ENCODE measurements at places on chromosomes 7 and 10.

- DNase-seq: peak; percentile 53
These were observed 518 bp downstream of the WAPL start for GRCh38 chr10:86520871-86521677.

- no peak for DNase-seq
These were observed 496.7 kb downstream of the SH2D4B start for GRCh38 chr10:81034383-81034782.

DNA sequence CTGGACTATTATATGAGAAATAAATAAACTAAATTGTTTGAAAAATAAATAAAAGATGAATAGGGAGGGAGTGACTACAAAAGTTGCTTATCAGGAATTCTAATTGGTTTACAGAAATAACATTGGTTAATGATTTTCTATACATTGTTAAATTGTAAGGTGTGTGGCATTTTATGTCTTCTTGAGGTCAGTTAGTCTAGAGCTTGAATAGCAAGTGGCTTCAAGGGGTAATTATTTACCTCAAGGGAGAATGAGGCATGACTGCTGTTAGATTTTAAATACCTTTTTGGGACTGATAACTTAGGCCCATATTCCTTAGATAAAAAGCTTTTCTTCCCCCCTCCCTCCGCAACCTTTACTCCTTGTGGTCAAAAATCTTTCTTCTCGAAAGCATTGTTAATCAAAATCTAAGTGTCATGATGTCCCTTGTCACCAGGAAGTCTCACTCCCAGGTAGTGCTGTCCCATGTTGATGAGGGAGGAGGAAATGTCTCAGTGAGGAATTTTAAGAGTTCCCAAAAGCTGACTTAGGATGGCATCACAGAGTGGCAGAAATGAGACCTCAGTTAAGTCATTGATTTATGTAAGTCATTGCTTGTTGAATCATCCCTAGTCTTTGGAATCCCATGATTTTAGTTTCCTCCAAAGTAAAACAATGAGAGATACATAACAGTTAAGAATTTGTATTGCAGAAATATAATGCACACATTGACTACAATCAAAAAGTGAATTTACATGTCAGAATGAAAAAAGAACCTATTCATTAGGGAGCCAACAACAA lies 71.5 kb downstream of the MAPK8 start:
- no peak for DNase-seq

GRCh38 chr10:4107285-4107851 lies 322.4 kb upstream of the KLF6 start:
- no peak for DNase-seq

DNA sequence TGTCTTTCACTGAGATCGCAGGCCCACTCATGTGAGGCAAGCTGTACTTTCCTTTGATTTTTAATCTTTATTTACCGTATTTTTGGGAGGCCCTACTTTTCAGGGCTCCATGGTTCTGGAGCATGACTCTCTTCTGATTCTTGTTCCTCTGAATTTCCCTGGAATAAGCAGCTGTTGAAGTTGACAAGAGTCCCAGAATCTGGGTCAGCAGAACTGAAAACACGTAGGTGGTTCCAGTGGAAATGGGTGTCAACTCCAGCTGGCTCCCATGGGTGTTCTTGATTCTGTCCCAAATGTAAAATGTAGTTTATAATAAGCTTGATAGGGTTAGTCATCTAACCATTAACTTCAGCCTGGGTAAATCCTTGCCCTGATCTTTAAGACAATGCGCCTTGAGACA lies 409.4 kb downstream of the GATA3 start:
- no peak for DNase-seq

GRCh38 chr10:85542152-85542551 lies 824.4 kb downstream of the GRID1 start:
- DNase-seq: no peak

DNA sequence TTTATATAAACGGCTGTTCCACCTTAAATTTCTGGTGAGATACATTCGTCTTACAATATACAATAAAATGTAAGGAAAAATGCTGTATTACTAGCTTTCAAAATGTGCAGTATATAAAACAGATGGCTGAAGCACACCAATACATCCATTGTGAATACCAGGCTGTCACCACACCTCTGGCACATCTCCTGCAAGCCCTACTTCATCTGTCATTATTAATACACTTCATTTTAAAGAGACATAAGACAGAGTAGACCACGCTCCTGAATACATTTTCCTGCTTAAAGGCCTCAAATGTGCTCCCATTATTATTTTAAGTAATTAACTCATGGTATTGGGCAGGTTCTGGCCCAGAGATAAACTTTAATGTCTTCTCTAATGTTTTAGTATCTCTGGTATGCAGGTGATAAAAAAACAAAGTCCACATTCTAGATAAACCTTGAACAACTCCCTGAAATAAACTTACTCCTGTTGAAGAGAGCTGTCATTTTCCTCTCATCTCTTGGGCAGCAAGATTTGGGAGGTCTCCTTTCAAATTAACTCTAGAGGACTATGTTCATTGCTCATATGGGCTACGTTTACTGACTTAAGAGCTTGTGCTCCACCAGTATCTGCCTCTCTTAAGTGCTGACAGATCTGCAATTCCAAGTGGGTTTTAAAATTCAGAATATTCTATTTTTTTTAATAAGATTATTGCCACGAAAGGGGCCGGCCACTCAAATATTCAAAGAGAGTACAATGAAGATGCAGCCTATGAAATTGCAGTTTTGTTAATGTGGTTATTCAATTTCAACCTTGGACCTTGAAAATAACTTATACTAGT lies 396.5 kb upstream of the SEMA3D start:
- no peak for DNase-seq

- no peak for DNase-seq
These were observed 659.4 kb downstream of the MAGI2 start for GRCh38 chr7:78794101-78794500.

DNA sequence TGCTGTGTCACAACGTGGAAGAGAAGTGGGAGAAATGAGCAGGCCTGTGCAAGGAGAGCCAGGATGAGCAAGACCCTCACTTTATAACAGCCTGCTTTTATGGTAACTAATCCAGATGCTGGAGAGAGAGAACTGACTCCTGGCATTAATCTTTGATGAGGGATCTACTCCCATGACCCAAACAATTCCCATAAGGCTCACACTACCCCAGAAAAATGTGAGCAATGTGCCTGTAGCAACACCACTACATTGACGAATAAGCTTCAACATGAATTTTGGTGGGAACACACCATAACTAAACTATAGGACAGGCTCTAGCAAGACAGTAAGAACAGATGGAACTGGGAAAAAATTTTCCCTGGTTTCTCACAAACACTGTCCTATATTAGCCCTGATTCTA lies 173.6 kb upstream of the PRSS58 start:
- no peak for DNase-seq

DNA sequence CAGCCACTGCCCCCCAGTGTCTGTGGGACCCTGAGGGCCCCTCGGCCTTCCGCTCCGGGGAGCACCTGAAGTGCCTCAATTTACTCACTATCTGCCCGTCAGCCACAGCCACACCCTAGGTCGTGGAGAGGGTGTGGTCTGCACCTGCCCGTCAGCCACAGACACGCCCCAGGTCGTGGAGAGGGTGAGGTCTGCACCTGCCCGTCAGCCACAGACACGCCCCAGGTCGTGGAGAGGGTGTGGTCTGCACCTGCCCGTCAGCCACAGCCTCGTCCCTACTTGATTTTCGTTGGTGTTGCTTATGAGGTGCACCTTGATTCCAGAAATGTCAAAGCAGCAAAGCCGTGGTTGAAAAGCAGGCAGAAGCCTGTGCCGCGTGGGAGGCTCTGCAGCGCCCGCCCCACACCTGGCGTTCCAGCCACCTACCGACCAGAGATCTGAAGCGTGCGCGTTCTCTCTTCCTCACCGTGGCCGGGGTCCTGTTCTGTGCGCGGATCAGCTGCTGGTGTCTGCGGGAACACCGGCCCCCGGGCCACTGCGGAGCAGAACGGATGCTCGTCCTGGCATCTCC lies 101.6 kb downstream of the DYNC2I1 start:
- peak; percentile 56 for DNase-seq

DNA sequence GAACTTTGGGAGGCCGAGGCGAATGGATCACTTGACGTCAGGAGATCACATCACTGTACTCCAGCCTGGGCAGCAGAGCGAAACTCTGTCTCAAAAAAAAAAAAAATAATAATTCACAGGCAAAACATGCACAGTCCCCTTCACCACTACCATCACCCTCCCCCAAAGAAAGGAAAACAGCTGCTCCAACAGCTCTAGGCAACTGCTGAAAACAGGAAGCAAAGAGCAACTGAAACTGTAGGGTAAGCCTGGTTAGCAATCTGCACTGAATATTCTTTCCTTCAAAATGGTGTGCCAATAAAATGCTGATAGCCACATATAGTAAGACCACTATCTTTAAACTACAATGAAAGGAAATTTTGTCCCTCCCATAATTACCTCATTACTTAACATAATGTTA lies 11.8 kb downstream of the NT5C2 start:
- DNase-seq: no peak

DNA sequence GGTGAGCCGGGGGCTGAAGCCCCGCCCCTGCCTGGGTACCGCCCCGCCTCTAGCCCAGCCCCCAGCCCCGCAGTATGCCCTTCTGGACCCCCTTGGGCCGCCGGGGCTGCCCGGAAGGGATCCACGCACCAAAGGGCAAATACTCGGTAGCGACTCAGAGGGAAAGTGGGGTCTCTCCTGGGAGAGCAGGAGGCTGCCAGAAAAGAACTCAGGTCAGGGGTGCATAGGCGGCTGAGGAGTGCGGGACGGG lies 796 bp downstream of the FBXL15 start:
- DNase-seq: no peak

- no peak for DNase-seq
These were observed 193.2 kb upstream of the CDCA7L start for GRCh38 chr7:22138886-22139285.

DNA sequence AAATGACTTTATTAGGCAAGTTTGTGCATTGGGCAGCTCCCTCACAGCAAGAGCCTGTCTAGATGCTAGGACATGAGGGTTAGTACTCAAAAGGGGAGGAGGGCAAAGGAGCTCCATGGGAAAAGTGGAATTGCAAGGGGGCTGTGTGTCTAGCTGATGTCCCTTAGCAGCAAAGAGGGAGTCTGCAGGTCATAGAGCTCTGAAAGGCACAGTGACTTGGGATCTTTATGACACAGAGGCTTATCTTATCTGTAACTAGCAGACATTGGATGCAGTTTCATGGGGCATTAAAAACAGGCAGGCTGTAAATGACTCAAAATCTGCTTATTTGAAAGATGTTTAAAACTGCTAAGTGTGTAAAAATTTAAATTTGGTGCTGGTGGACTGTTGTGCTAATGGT lies 556.2 kb upstream of the FZD8 start:
- no peak for DNase-seq

DNA sequence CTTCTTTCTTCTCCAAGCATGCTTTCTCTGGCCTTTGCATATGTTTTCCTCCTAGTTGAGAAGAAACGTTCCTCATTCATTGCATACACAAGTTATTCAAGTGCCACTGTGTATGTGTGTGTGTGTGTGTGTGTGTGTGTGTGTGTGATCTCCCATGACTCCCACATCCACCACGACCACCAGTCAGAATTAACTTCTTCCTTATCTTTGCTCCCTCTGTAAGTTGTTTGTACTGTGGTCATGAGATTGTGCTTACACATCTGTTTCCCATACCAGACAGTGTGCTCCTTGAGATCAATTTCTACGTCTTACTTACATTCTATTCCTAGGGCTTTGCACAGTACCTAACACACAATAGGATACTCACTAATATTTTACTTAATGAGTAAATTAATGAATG lies 22.4 kb upstream of the FAM13C start:
- DNase-seq: no peak

DNA sequence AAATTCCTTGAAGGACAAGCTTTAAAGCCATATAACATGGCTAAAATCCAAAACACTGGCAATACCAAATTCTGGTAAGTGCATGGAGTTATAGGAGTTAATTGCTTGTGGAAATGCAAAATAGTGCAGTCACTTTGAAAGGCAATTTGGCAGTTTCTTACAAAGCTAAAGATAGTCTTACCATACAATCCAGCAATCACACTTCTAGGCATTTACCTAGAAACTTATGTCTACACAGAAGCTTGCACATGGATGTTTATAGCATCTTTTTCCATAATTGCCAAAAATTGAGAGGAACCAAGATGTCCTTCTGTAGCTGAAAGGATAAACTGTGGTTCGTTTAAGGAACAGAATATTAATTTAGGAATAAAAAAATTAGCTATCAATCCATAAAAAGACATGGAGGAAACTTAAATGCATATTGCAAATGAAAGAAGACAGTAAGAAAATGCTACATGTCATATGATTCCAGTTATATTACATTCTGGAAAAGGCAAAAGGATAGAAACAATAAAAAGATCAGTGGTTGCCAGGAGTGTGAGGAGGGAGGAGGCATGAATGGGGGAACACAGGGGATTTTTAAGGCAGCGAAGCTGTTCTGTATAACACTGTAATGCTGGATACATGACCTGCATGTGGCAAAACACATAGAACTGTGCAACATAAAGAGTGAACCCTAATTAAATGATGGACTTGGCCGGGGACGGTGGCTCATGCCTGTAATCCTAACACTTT lies 51.9 kb downstream of the GNAT3 start:
- no peak for DNase-seq

GRCh38 chr10:9596368-9596920 lies 1421.2 kb upstream of the CELF2 start:
- peak; percentile 7 for DNase-seq

- DNase-seq: no peak
These were observed 209.6 kb downstream of the PTPRN2 start for GRCh38 chr7:158377800-158378623.

DNA sequence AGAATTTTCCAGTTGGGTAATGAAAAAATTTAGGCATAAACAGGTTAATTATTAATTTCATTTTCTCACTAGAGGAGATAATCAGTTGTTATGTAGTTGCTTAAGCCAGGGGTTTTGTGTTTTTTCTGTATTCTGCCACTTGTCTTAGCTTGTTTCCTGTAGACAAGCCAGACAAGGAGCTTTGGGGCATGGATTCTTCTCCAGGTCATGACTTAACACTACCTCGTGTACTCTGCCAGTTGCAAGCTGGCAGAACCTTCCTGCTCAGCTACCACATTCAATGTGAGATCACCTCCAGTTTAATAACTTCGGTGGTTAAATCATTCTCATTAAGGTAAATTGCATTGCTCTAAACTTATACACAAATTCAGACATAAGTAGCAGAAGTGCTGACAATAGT lies 1.8 kb downstream of the CCM2 start:
- no peak for DNase-seq

DNA sequence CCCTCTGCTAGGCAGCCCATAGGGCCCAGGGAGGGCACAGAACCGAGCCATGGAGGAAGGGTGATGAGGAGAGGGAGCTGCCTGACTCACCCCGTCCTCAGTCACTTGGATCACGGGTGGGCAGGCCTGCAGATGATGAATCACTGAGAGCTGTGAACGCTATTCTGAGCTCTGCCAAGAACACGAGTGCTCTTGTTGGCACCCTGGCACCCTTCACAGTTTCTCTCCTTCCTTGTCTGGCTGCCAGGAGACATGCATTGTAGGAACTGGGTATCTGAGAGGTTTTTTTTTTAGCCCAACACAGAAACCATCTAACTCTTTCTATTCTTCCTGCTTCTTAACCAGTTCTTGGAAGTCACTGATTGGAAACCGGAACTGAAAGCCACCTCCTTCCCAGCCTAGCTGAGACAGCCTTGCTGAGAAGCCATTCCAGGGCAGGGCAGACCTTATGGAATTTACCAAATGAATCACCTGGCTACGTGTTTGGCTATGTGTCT lies 82.1 kb downstream of the SLC37A3 start:
- DNase-seq: no peak

GRCh38 chr10:73889014-73889413 lies 14.7 kb upstream of the CAMK2G start:
- DNase-seq: no peak

Measured in D341Med (cell line).